Stimulated activated CD8-positive, alpha-beta memory T cell treated with anti-CD3 and anti-CD28 coated beads, Interleukin-7, amount 100 ng/mL, for 24 hours (primary cell): ENCODE measurements at places on chromosomes 6 and 20.

DNA sequence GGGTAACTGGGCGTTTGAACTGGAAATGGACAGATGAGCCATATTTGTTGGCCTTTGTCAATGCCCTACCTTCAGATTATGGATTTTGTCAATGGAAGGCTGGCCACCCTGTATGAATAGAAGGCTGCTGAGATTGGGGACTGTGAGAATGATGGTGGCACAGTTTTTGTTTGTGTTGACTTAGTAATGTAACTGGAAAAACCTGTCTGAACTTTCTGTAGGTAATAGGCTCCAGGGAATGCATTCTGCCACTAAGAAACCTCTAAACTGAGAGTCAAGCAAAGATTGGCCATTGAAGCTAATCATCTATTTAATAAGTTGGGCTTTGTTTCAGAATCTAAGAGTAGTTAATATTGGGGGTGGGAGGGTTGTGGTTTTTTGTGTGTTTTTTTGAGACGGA lies 97.5 kb downstream of the FOXO3 start:
- no peak for DNase-seq

DNA sequence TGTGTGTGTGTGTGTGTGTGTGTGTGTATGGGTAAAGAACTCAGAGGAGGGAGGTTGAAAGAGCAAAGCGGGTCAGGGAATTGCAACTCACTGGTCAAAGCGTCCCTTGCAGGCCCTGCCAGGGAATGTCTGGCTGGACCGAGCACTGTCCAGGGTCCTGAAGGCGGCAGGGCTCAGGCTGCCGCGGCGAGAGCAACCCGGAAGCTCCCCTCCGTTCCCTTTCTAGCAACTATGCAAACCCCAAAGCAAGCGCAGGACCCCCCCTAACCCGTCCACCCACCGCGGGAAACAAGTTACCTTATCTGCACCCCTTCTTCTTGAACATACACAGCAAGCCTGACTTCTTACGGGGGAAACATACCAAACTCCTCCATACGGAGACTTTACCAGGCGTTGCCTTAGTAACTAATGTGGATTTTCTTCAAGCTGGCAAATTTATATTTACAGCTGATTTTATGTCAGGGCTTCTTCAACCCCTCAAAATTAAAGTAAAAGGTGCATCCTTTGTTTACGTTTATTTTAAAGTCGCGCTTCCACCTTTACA lies 538 bp upstream of the GRM1 start:
- peak; percentile 4 for DNase-seq

DNA sequence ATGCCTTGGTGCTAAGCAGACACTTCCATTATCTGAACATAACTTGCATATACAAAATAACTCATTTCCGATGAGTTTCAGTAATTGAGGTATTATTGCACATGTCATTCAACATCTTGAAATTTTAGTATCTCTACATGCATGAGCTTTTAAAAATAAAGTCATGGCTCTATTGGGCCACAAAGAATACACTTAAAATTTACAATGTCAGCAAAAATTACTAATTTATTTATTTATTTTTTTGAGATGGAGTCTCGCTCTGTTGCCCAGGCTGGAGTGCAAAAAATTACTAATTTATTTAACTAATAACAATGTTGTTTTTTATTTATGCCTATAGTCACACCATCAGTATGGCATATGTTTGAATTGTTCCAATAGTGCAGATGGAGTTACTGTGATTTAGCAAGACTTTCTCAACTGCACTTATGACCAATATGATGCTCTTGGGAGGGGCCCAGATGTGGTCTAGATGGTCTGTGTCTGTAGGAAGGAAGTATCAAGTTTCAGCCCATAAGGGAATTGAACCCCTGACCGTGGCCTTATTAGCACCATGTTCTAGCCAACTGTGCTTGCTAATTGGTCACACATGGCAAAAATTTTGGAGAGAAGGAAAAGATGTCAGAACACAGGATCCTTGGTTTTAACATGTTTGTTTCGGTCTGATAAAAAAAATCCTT lies 370.7 kb upstream of the TSHZ2 start:
- no peak for DNase-seq

DNA sequence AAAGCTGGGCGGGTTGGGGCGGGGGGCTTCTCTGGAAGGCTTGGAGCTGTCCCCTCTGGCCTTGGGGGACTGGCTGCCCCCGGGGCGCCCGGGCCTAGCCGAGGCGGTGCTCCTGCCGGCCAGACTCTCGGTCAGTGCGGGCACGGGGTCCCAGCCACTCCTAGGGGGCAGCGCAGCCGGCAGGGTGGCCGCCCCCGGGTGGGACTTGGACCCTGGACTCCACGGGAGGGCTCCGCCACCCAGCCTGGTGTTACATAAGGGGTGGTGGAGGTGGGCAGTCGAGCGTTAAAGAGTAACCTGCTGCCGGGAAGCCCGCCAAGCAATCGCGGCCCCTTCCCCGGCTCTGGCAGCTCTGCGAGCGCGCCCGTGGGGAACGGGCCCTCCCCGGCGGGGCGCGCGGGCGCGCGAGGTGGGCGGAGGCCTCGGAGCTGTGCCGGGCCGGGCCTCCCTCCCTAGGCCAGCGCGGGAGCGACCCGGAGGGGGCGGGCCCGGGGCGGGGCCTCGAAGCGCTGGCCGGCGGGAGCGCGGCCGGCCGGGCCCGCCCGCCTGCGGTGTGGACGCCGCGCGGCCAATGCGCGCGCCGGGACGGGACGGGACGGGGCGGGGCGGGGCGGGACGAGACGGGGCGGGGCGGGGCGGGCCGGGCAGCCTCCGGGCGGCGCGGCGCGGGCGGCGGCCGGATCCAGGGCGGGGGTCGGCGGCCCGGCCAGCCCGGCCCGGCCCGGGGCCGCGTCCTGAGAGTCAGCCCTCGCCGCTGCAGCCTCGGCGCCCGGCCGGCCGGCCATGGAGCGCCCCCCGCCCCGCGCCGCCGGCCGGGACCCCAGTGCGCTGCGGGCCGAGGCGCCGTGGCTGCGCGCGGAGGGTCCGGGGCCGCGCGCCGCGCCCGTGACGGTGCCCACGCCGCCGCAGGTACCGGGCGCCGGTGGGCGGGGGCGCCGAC lies at the start of gene SLC2A4RG:
TSS of gene SLC2A4RG (plus strand) at position 647 of the 940 bp plus-strand sequence. CDS start at position 784, 137 bp downstream.
- no peak for DNase-seq

DNA sequence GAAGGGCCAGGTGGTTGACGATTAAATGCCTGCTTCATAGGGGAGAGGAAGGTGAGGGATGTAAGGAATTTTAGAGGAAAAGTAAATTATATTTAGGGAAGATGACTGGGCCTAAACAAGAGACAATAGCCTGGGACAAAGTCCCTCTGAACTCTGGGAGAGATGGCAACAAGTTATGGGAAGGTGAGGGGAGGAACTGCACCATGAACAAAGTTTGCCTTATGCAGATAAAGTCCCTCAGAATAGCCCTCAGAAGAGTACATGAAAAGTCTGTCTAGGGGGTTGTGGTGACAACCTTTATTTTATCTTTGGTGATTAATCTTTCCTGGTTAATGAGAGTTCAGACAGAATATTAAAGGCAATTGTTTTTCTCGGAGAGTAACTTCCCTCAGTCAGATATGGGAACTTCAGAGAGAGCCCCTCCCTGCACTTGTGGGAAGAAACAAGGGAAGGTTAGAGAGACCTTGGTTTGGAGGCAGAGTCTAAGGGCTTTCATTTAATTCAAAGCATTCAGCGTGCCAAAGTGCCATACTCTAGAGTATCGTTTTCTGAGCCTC lies 27.1 kb upstream of the FAM217A start:
- DNase-seq, result no peak

- DNase-seq, result no peak
Measured at GRCh38 chr6:12595161-12595811, 121.3 kb upstream of the PHACTR1 start.

DNA sequence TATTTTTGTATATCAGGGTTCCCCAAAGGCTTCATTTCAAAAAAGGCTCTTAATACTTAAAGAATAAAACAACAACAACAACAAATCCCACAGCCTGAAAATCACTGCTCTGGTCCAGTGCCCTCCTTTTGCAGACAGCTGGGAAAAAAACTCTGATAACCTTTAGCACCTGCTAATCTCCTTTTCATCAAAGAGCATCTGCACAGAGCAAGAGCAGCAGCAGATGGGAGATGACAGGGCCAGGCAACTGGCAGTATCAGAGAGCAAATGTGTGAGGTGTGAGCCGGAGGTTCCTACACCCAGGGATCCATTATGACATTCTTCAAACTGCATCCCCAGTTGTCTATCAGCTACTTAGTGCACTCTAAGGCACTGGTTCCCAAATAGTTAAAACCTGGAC lies 25.7 kb downstream of the TTI1 start:
- no peak for DNase-seq

- DNase-seq, result no peak
Measured at GRCh38 chr6:149484733-149485700, at the start of gene ZC3H12D. ZC3H12D (minus strand) TSS chr6:149485014; CDS start chr6:149474543, 10,471 bp downstream.
